ENCODE measurements at places on chromosomes 16 and 17.
A peak's percentile ranks its signal among the peaks of the same experiment; 100 is the strongest.

GRCh38 chr17:81898029-81898866 is 3.8 kb upstream of the NPB start:
- no peak for DNase-seq

- DNase-seq, result no peak
These were observed 113.3 kb downstream of the CCT6B start for GRCh38 chr17:34847938-34848337.

GRCh38 chr17:66221343-66221742 is 7.9 kb downstream of the APOH start:
- no peak for DNase-seq

DNA sequence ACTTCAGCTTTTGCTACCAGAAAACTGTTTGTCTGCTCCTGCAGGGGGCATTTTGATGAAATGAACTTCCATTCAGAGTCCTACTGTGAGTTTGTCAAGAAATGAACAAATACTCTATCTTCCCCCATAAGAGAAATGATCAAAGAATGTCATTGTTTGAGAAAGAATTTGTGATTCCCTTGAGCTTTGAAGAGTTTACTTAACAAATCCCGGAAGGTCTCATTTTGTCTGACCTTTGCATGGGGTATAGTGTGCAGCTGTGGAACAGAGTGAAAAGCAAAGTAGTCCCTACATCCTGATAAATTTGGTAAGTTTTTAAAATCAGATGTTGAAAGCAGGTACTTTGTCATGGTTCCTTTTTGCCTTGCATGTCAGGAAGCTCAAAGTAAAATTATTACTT is 178.0 kb downstream of the ABCC12 start:
- no peak for DNase-seq

GRCh38 chr16:57694725-57695679 is at the start of gene DRC7:
TSS of gene DRC7 (plus strand) at chr16:57694806. CDS start at chr16:57697950, 3,144 bp downstream.
- DNase-seq, result no peak

- no peak for DNase-seq
These were observed 104.5 kb downstream of the SNX29 start for GRCh38 chr16:12081048-12081404.

DNA sequence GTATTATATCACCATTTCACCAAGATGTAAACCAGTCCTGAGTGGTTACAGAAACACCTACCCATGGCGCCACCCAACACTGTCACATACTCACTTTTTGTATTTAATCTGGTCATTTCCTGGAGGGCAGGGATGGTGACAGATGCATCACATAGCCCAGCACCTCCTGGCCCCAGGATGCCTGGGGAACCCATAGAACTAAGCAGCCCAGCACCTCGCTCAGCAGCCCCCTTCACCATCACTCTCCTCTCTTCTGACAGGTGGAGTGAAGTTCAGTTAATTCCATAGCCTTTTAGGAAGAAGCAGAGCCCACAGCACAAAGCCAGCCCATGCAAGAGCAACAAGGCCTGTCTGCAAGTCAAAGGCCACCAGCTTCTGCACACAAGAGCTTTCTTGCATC is 27.5 kb downstream of the MYLK3 start:
- no peak for DNase-seq

DNA sequence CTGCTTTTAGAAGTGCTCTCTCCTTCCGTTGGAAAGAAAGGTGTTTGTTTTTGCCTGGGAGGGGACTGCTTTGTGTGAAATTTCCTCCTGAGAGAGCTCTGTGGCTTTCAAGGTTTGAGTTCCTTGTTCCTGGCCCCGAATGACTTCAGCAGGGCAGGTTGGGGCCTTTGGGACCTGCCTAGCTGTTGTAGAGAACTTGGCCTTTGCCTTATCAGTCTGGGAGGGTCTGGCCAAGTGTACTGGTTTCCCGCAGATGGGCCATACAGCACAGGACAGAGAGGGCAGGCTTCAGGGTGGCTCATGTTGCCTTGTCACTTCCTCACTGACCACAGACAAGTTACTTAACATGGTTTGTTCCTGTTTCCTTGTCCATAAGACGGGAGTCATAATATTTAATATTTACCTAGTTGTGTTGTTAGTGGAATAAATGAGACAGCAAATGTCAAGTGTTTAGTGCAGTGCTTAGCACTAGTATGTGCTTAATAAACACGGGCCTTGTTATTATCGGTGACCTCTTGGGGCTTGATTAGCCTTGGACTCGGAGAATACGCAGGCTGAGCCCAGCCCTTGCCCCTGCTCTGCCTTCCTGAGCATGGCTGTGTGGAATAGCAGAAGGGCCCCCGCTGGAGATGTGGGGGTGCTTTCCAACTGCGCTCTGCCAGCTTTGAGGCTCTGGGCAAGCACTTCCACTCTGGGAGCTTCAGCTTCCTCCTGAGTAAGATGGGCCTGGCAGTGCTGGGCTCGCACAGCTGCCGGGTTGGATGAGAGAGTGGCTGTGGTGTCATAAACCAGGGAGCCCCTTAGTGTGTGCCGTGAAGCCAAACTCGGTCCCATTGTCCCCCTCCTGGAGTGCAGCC is 6.6 kb downstream of the PRSS8 start:
- no peak for DNase-seq

GRCh38 chr16:50286681-50287080 is 20.3 kb downstream of the ADCY7 start:
- no peak for DNase-seq

GRCh38 chr16:57876210-57876609 is 73.9 kb upstream of the KIFC3 start:
- DNase-seq, result no peak

- DNase-seq, result no peak
These were observed 9.6 kb upstream of the CPD start for GRCh38 chr17:30368912-30369720.

DNA sequence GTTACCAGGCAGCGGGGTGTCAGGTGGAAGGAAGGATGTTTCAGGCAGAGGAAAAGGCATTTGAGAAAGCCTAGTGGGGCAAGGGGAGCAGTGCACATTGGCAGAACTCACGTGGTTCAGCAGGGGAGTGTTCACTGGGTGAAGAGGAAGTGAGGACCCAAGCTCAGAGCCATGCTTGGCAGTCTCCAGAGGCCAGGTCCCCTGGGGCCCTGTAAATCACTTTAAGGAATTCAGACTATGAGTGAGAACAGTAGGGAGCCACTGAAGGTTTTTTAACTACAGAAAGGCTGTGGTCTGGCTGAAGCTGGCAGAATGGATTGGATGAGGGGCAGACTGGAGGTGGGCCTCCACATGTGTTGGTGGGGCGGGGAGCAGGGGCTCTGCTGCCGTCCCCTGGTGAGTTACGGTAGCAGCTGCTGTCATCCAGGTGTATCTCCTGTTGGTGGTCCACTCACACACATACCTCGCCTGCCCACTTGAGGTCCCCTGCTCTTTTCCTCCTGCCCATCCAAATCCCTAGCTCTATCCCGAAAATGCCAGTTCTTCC is 5.1 kb downstream of the CLEC16A start:
- DNase-seq, result peak; percentile 19

- peak; percentile 44 for DNase-seq
These were observed at the start of gene NTN1 for GRCh38 chr17:9021158-9021991. TSS of gene NTN1 (plus strand) at chr17:9021510. CDS start at chr17:9022374, 864 bp downstream.

DNA sequence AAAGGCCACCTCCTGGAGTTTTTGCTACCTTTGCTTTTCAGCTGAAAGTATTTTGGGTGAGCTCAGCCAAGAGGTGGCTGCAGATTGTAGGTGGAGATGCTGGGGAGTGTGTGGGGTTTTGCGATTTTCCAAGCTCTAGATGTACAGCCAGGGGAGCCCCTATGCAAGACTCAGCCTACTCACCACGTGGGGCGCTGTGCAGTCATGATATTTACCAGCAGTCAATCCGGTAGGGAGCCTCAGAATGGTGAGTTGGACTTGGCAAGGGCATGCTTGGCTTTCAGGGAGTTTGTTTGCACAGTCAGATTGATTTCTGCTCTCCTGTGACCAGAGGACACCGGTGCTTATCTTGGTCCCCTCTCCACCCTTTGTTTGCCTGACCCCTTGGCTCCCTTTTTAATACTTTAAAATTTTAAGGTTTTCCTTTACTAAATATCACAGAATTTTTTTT is 175.3 kb downstream of the UTP18 start:
- DNase-seq, result peak; percentile 23

DNA sequence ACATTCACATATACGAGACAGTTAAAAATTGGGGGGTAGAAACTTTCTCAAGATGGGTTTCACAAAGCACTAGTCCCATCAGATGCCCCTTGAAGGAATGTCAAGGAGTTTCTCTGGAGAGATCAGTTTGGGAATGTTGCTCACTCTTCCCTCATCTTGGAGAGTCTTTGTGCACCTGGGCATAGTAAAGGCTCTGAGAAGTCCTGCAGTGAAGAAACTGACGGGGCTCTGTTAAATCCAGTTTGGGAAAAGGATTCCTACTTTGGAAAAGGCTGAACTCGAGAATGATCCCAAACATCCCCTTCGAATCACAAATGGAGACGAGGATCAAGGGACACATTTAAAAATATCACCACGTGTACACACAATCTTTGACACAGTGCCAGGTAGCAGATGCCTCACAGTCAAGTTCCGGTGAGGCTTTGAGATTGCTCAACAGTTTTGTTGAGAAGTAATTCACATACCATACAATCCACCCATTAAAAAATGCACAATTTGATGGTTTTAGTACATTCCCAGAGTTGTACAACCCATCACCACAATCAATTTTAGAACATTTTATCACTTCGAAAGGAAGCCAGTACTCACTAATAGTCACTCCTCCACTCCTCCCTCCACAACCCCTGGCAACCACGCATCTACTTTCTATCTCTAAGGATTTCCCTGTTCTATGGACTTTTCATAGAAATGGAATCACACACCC is 203.4 kb upstream of the FOXF1 start:
- no peak for DNase-seq

- no peak for DNase-seq
These were observed 9.2 kb upstream of the TNFRSF13B start for GRCh38 chr17:16980813-16981731.

DNA sequence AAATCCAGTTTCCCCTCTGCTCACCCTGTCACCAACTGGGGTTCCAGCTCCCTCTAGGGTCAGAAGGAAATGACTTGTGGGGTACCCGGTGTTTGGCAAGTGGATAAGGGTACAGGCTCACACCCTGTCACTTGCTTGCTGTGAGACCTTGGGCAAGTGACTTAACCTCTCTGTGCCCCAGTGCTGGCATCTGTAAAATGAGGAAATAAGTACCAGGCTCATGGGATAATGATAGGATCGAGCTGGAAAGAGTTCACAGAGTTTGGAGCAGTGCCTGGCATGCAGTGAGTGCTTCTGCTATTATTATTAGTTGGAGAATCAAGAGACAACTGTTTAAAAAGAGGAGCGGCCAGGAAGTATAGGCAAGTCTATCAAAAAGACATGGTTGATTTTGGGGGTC is 53.7 kb upstream of the DLX4 start:
- no peak for DNase-seq

GRCh38 chr17:33377837-33378595 is 84.9 kb upstream of the ASIC2 start:
- no peak for DNase-seq

- DNase-seq, result peak; percentile 4
These were observed 18.1 kb upstream of the RAB11FIP4 start for GRCh38 chr17:31373150-31374093.

DNA sequence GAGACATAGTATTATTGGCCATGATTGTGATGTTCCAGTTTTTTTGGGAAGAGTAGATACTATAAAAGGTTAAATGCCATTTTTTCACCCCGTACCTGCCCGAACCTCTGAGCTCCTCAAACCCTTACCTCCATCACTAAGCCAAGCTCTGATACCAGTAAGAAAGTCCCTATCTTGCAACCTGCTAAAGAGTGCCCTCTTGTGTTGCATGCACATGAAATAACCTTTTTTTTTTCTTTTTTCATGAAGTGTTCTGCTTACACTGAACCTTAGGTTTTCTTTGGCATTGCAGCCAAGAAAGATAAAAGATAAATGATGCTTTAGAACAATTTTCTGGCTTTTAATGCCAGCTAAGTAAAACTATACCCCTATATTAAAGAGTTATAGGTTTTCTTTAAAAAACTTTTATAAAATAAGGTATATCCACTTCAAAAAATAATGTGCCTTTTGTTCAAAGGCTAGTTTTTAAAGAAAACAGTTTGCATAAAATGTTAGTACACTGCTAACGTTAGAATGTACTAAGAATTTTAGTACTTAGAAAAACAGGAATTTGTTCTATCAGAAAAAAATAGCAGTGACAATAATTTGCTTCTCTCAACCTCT is 295.3 kb upstream of the PMFBP1 start:
- peak; percentile 34 for DNase-seq

GRCh38 chr16:65916995-65917394 is 449.5 kb upstream of the CDH5 start:
- no peak for DNase-seq

DNA sequence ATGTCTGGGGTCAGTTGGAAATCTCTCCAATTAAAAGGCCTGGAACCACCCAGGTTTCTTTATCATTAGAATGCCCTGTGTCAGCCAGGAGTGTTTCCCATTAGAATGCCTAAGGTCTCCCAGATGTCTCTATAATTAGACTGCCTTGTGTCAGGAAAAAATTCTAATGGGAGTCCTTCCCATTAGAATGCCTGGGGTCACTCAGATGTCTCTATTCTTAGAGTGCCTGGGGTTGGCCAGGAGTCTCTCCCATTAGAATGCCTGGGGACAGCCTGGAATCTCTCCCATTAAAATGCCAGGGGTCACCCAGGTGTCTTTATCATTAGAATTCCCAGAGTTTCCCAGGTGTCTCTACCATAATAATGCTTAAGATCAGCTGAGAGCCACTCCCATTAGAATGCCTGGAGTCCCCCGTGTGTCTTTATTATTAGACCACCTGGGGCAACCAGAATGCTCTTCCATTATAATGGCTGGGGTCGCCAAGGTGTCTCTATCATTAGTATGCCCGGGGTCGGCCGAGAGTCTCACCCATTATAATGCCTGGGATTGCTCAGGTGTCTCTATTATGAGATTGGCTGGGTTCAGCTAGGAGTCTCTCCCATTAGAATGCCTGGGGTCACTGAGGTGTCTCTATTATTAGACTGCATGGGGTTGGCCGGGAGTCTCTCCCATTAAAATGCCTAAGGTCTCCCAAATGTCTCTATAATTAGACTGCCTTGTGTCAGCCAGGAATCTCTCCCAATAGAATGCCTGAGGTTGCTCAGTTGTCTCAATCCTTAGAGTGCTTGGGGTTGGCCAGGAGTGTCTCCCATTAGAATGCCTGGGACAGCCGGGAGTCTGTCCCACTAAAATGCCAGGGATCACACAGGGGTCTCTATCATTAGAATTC is 2254.6 kb downstream of the TP53TG3F start:
- DNase-seq, result no peak

DNA sequence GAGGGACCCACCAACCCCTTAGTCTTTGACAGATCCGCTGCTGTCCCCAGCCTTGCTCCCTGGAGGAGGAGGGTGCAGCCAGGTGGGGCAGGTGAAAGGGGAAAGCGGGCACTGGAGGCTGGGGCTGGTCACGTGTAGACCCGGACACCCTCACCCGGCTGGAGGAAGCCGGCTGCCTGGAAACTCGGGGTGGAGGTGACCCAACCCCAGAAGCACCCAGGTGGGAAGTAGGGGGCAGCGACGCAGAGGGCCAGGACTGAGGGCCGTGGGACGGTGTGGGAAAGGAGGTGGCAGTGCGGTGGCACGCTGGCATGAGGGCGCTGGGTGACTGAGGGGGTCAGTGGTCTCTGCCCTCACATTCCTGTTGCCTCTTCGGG is 2.7 kb downstream of the TRAF7 start:
- no peak for DNase-seq

- DNase-seq, result no peak
These were observed 9.5 kb upstream of the DHRS13 start for GRCh38 chr17:28912281-28912937.

Measured in LoVo (cell line).